ENCODE measurements at places on chromosomes 7 and 10.

DNA sequence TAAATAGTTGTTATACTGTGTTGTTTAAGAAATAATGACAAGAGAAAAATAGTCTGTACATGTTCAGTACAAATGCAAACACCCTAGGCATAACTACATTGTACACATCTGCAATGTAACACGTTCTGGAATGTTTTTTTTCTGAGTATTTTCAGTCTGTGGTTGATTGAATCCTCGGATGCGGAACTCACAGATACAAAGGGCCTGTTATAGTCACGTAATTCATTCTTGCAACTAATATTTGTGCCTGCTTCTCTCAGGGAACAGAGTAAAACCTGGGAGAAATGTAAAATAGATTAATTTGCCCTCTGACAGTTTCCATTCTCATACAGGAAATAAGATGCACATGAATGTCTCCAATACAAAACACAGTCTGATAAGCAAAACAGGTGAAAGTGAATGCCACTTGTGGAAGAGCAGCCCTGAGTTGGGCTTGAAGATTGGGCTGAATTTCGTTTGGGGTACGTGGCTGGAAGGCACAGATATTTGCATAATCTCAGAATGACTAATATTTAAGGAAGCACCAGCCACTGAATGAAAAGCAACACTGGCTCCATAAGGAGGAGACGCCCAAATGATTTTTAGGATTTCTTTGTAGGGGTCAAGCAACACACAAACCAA, 19.1 kb downstream of the DENND2A start:
- H3K27me3 ChIP-seq = peaks cover 19% of the 10 kb centered on the region
- H3K27ac ChIP-seq = no peak overlapping the region
- peaks cover 2% of the 10 kb centered on the region for H3K4me1 ChIP-seq
- H3K4me3 ChIP-seq = no peak overlapping the region
- H3K36me3 ChIP-seq = no peaks in the 10 kb centered on the region
- DNase-seq = no peak

DNA sequence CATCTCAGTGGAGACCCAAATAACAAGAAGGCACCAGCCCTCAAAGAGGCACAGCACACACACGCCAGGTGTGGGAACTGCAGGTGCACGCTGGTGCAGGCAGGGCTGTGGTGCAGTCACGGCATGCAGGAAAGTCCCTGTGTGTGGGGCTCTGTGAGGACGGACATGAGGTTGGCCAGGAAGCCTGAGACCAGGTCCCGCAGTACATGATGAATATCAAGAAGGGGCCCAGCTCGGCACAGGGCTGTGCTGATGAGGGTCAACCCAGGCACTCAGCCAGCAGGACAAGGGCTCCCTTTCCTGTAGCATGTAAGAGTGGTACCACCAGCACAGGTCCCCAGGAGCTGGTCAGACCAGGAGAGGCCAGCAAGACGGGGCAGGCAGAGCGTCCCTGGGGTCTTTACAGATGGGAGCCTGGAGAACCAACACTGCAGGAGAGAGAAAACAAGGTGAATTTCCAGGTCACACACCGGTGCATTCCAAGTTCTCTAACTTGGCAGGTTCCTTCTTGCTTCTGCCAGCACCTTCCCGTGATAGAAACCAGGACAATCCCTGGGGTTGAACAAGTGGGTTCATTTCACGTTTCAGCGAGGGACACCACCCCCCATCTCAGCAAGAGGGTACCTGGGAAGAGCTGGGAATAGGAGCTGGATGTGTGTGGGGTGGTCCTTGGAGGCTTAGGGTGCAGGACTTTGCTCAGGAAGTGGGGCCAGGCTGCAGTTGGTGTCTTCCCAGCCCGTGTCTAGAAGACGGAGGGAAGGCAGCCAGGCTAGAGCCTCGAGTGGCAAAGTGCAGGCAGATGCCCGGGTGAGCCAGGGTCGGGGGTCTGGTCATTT, 244.8 kb upstream of the TCERG1L start:
- H3K4me1 ChIP-seq = no peaks in the 10 kb centered on the region
- no peak overlapping the region for H3K27ac ChIP-seq
- H3K36me3 ChIP-seq = no peaks in the 10 kb centered on the region
- DNase-seq = no peak
- no peak overlapping the region for H3K4me3 ChIP-seq

DNA sequence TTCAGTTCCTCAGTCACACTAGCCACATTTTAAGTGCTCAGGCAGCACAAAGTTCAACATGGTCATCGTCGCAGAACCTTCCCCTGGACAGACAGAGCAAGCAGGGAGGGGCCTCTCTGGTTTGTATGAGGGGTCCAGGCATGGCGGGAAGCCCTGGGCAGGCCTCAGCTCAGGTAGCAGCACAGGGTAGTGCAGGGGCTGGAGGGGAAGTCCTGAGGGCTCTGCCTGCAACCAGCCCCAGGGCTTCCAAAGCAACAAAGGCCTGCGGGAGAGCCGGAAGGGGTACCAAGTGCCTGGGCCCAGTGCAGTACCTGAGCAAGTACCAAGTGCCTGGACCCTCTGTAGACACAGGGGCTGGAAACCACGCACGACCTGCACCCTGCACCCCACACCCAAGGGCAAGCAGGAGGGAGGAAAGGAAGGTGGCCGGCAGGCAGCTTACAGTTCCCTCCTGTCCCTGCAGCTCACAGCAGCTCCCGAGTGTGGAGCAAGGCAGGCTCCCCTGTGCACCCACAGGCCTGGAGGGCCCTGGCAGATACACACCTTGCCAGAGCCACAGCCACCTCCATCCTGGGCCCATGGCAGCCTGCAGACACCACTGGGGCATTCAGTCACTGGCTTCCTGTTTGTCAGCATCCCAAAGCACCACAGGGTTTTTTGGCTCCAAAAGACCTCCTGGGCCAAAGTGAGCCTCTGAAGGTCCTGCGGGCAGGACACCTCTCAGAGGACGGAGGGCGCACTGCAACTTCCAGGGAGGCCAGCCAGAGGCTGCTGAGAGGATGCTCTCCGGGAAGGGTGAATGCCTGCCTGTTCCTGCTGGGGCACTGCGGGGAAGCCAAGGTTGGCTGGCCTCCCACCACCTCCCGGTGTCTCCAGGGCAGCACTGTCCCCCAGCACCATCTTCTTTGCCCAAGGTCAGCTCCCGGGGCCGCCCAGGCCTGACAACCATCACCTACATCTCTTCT, 6.5 kb upstream of the RET start:
- no peaks in the 10 kb centered on the region for H3K36me3 ChIP-seq
- no peak for DNase-seq
- H3K27me3 ChIP-seq = peaks cover 18% of the 10 kb centered on the region
- H3K4me1 ChIP-seq = no peaks in the 10 kb centered on the region
- H3K4me3 ChIP-seq = no peak overlapping the region
- H3K27ac ChIP-seq = no peak overlapping the region

GRCh38 chr10:113111900-113112853, 162.1 kb downstream of the TCF7L2 start:
- H3K4me3 ChIP-seq = no peak overlapping the region
- H3K4me1 ChIP-seq = no peaks in the 10 kb centered on the region
- H3K27me3 ChIP-seq = peaks cover 14% of the 10 kb centered on the region
- H3K27ac ChIP-seq = no peak overlapping the region
- DNase-seq = no peak
- no peaks in the 10 kb centered on the region for H3K36me3 ChIP-seq
